ENCODE measurements at places on chromosomes 12 and 14. TPM values are rescaled to one million over a fixed set of nuclear protein-coding genes. Genes with fewer than 3 reads are reported as not detected.

DNA sequence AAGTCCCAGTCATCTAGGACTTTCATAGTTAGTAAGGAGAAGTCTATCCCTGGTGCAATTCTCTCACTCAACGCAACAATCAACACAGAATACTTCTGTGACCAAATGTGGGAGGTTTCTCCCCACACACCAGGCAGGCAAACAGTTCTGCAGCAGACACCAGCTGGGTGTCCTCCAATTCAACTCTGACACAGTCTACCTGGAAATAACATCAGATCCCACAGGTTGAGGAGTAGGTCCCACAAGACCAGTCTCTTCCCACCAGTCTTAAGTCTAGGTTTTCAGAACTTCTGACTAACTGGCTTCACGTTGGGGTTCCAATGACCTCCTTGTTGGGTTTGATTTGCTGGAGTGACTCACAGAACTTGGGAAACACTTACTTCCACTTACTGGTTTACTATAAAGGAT lies 14.8 kb downstream of the ACOT6 start:
- no peak for DNase-seq

DNA sequence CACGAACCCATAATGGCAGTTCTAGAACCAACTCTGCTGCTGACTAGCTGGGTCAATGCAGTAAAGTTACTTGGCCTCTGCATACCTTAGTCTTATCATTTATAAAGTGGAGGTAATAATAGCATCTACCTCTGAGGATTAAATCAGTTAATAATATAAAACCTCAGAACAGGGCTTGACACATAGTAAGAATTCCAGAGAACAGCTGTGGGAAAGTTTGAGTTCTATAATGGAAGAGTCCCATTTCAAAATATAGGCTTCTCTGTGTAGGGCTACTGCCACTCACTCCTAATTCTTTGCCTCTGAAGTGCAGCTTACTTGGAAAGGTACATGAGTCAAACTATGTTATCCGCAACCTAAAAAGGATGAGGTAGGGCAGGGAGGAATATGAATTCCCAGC lies 269.2 kb upstream of the PRKD1 start:
- no peak for DNase-seq

The KRT6C gene
- not detected for total RNA-seq

The L2HGDH gene
- 3.3 TPM for total RNA-seq

- DNase-seq, result no peak
These were observed 19.0 kb downstream of the OTUB2 start for GRCh38 chr14:94045101-94045500.

All from A172 (cell line).